ENCODE measurements at places on chromosomes 5 and 9.

DNA sequence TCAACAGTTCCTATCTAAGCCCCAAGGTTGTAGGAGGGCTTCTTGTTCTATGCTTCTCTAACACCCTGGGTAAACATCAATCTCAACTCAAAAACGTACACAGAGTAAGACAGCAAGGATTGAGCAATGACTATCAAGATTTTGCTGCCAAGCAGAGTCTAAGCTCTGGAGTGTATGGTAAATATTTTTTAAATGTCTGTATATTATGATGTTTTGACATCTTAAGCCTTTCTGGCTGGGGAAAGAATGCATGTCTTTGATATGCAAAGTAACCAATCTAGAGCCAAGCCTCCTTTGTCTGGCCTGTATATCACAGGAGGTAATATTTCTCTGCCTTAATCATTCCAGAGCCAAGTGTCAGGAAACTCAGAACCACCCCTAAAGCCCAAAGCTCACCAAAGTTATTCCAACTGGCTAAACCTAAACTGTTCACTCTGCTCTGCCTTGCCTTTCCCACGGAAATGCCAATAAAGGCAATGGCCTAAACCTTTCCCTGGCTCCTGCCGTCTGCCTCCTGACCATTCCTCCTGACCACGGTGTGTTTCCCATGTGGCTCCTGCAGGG lies 45.2 kb downstream of the YIPF5 start:
- H3K27me3 ChIP-seq: peaks cover 6% of the 10 kb centered on the region
- DNase-seq: no peak
- no peaks in the 10 kb centered on the region for H3K4me1 ChIP-seq
- no peaks in the 10 kb centered on the region for H3K36me3 ChIP-seq

- no peaks in the 10 kb centered on the region for H3K4me1 ChIP-seq
- no peak overlapping the region for H3K27ac ChIP-seq
- no peak for DNase-seq
- no peak overlapping the region for H3K4me3 ChIP-seq
- H3K36me3 ChIP-seq: no peaks in the 10 kb centered on the region
These were observed 32.1 kb downstream of the VAV2 start for GRCh38 chr9:133959966-133960567.

GRCh38 chr9:14868772-14869583 lies 41.2 kb downstream of the FREM1 start:
- H3K27me3 ChIP-seq: no peaks in the 10 kb centered on the region
- no peak overlapping the region for H3K4me3 ChIP-seq
- no peaks in the 10 kb centered on the region for H3K4me1 ChIP-seq
- DNase-seq: no peak

- DNase-seq: no peak
- no peaks in the 10 kb centered on the region for H3K36me3 ChIP-seq
- H3K4me1 ChIP-seq: peaks cover 23% of the 10 kb centered on the region
These were observed 3.9 kb downstream of the MVB12B start for GRCh38 chr9:126330536-126330935.

DNA sequence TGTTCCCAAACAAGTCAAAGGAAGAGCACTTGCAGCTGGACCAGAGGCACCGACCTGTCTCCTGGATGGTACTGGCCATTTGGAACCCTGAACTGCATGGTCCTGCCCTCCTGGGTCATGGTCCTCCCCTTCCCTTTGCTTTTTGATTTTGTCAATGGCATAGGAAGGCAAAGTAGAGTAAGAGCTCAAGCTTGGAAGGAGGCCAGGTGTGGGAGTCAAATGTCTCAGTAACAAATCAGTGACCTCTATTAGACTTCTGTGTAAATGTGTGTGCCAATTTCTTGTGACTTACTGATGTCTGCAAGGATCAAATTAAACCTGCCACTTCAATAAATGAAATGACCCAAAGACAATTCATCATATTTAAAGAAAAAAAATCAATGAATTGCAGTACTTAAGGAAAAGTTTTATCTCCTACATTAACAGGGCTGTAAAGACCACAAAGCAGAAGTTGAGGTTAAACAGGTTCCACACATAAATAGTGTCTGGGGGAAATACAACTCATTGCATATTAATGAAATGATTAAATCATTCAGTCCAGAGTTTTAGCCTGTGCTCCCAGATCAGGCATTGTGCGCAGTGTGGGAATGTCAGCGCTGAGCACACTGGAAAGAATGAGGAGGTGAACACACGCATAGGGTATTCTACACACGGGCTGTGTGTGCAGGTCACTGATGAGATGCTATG lies 32.7 kb downstream of the OSMR start:
- DNase-seq: no peak
- no peaks in the 10 kb centered on the region for H3K4me1 ChIP-seq
- H3K4me3 ChIP-seq: no peak overlapping the region
- no peak overlapping the region for H3K27ac ChIP-seq

DNA sequence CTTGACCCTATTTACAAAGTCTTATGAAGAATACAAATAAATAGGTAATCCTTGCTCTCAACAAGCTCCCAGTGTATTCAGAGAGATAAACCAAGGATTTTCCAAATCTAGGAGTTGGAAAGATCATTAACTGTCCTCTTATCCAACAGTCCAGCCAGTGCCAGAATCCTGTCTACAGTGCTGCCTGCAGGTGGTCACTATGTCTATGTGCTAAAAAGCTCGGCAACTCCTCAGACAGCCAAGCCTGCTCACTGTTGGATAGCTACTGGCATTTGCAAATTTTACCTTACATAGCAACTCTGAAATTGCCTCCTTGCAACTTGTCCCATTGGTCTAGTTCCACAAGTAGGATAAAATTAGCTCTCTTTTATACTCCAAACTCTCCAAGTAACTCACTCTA lies 187.4 kb downstream of the DCP2 start:
- H3K4me1 ChIP-seq: no peaks in the 10 kb centered on the region
- DNase-seq: no peak
- peaks cover 2% of the 10 kb centered on the region for H3K27me3 ChIP-seq
- no peaks in the 10 kb centered on the region for H3K36me3 ChIP-seq

GRCh38 chr5:127068493-127069214 lies 4.6 kb downstream of the C5orf63 start:
- DNase-seq: no peak
- no peak overlapping the region for H3K27ac ChIP-seq
- no peak overlapping the region for H3K4me3 ChIP-seq
- H3K36me3 ChIP-seq: no peaks in the 10 kb centered on the region
- H3K27me3 ChIP-seq: no peaks in the 10 kb centered on the region

GRCh38 chr5:134554319-134555222 lies 29.1 kb downstream of the JADE2 start:
- H3K36me3 ChIP-seq: peaks cover 77% of the 10 kb centered on the region
- no peak overlapping the region for H3K27ac ChIP-seq
- no peaks in the 10 kb centered on the region for H3K4me1 ChIP-seq
- no peaks in the 10 kb centered on the region for H3K27me3 ChIP-seq

- DNase-seq: peak; percentile 89
- H3K27me3 ChIP-seq: no peaks in the 10 kb centered on the region
- H3K36me3 ChIP-seq: peaks cover 3% of the 10 kb centered on the region
- H3K27ac ChIP-seq: peak overlapping the region; percentile 89
- peak overlapping the region; percentile 37 for H3K4me3 ChIP-seq
These were observed 112.7 kb downstream of the NR6A1 start for GRCh38 chr9:124658165-124659017.

DNA sequence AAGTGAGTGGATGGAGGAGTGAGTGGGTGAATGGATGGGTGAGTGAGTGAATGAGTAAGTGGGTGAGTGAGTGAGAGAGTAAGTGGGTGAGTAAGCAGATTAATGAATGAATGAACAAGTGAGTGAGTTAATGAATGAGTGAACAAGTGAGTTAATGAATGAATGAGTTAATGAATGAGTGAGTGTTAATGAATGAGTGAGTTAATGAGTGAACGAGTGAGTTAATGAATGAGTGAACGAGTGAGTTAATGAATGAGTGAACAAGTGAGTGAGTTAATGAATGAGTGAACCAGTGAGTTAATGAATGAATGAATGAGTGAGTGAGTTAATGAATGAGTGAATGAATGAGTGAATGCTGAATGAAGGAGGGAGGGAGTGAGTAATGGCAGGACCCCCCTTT lies 26.4 kb downstream of the NKD2 start:
- peaks cover 66% of the 10 kb centered on the region for H3K36me3 ChIP-seq
- H3K27me3 ChIP-seq: no peaks in the 10 kb centered on the region
- no peak overlapping the region for H3K4me3 ChIP-seq
- DNase-seq: no peak
- no peak overlapping the region for H3K27ac ChIP-seq

DNA sequence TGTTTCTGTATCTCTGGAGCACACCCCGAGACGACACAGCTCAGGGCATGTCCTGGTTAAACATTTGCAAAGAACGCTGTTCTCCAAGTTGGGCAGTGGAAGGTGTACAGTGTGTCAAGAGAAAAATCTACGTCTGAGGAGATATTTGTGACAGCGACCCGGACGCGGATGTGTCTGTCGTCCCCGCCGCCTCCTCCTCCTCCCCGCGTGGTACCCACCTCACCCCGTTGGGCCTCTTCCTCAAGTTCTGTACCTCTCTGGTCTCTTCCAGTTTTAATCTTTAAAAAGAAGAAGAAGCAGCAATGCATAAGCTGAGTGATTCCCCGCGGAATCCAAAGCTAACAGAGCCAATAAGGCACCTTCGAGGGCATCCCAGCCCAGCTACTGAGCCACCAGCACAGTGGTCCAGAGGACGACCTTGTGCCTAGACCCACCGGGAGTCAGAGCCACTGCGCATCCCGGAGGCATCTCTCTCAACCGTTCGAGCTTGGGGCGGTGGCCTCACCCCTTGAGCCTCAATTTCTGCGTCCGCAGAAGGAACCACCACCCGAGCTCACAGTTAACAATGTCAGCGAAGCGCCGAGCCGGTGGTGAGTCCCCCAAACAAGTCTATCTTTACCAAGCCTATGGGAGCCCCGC lies 467 bp downstream of the C9orf78 start:
- no peaks in the 10 kb centered on the region for H3K27me3 ChIP-seq
- peak overlapping the region; percentile 69 for H3K27ac ChIP-seq
- peaks cover 49% of the 10 kb centered on the region for H3K36me3 ChIP-seq
- H3K4me3 ChIP-seq: peak overlapping the region; percentile 91
- peaks cover 28% of the 10 kb centered on the region for H3K4me1 ChIP-seq

GRCh38 chr5:133439859-133440258 lies 172.5 kb downstream of the FSTL4 start:
- no peak overlapping the region for H3K4me3 ChIP-seq
- no peak for DNase-seq
- H3K36me3 ChIP-seq: no peaks in the 10 kb centered on the region

DNA sequence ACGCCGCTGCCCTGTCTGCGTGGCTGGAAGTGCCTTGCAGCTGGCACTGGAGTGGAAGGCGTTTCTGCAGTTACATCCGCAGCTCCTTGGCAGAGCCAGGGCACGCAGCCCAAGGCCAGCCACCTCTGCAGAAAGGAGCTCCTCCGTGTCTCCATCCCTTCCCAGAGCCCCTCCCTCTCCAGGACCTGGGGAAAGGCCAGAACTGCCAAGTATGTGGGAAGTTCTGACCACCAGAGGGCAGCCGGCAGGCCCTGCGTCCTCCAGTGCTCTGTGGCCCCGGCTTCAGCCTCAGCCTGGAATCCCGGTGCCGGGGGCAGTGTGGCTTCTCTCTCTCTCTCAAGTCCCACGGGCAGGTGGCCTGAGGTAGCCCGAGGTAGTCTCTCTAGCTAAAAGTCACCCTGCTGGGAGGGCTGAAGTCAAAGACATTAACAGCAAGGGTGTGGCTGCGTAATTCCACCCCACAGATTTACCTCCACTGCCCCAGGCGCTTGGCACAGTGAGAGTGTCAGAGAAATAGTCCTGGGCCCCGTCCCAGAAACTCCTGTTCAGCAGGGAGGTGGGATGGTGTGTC lies 101.7 kb upstream of the FCN2 start:
- no peak overlapping the region for H3K4me3 ChIP-seq
- no peak overlapping the region for H3K27ac ChIP-seq
- no peaks in the 10 kb centered on the region for H3K27me3 ChIP-seq
- H3K4me1 ChIP-seq: no peaks in the 10 kb centered on the region

DNA sequence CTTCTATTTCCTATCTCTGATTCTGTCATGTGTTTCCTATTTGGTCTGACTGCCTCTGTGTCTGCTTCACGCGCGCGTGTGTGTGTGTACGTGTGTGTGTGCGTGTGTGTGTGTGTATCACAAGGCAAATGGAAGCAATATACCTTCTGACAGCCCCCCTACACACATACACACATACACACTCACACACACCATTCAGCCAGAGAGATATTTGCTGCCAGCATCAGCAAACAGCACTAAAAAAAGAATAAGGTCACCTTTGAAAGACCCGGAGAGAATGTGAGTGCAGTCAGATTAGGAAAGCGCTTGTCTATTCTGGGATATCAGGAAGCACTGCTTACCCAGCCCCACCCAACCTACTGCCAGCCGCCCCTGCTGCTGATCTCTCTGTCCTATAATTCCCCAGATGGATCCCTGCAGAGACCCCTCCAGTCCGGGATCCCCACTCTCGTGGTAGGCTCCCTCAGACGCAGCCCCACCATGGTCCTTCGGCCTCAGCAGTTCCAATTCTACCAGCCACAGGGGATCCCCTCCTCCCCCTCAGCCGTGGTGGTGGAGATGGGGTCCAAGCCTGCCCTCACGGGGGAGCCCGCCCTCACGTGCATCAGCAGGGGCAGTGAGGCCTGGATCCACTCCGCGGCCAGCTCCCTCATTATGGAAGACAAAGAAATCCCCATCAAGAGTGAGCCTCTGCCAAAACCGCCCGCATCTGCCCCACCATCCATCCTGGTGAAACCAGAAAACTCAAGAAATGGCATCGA lies 45.7 kb downstream of the PLAC8L1 start:
- H3K27ac ChIP-seq: no peak overlapping the region
- no peaks in the 10 kb centered on the region for H3K4me1 ChIP-seq
- peaks cover 18% of the 10 kb centered on the region for H3K27me3 ChIP-seq
- no peak overlapping the region for H3K4me3 ChIP-seq

GRCh38 chr5:123705741-123706140 lies 193.8 kb downstream of the CSNK1G3 start:
- H3K27ac ChIP-seq: no peak overlapping the region
- no peak overlapping the region for H3K4me3 ChIP-seq
- 0 out of 2 replicates have a peak, but pooled peaks cover 3% of the 10 kb centered on the region for H3K4me1 ChIP-seq
- no peaks in the 10 kb centered on the region for H3K27me3 ChIP-seq
- H3K36me3 ChIP-seq: no peaks in the 10 kb centered on the region

GRCh38 chr9:114392749-114393112 lies 4.9 kb upstream of the AKNA start:
- peak overlapping the region; percentile 26 for H3K27ac ChIP-seq
- peaks cover 43% of the 10 kb centered on the region for H3K4me1 ChIP-seq
- no peak for DNase-seq
- no peak overlapping the region for H3K4me3 ChIP-seq

DNA sequence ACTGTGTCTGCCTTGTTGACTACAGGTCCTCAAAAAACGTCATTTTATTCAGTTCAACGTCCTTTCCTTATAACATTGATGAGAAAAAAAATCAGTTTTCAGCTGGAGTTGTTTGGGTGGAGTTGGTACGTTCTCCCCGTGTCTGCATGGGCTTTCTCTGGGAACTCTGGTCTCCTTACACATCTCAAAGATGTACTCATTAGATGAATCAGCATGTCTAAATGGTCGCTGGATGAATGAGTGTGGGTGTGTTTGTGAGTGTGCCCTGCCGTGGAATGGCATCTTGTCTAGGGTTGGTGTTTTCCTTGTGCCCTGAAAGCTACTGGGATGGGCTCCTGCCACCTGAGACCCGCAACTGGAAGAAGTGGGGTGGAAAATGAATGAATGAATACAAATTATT lies 30.1 kb downstream of the EGR1 start:
- H3K4me3 ChIP-seq: no peak overlapping the region
- no peak overlapping the region for H3K27ac ChIP-seq
- peaks cover 27% of the 10 kb centered on the region for H3K4me1 ChIP-seq
- DNase-seq: no peak
